CD4-positive, alpha-beta T cell treated with Interleukin-12 subunit alpha and Interleukin-12 subunit beta, for 1 hour (primary cell): ENCODE measurements at places on chromosomes 6 and 20.

DNA sequence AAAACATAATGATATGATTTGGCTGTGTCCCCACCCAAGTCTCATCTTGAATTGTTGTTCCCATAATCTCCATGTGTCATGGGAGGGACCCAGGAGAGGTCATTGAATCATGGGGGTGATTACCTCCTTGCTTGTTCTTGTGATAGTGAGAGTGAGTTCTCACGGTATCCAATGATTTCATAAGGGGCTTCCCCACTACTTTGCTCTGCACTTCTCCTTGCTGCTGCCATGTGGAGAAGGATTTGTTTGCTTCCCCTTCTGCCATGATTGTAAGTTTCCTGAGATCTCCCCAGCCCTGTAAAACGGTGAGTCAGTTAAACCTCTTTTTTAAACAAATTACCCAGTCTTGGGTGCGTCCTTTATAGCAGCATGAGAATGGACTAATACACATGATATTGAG, 156.8 kb upstream of the PLCB4 start:
- no peak for DNase-seq

- no peak for DNase-seq
These were observed 733 bp downstream of the ZBTB22 start for GRCh38 chr6:33316603-33317418.

DNA sequence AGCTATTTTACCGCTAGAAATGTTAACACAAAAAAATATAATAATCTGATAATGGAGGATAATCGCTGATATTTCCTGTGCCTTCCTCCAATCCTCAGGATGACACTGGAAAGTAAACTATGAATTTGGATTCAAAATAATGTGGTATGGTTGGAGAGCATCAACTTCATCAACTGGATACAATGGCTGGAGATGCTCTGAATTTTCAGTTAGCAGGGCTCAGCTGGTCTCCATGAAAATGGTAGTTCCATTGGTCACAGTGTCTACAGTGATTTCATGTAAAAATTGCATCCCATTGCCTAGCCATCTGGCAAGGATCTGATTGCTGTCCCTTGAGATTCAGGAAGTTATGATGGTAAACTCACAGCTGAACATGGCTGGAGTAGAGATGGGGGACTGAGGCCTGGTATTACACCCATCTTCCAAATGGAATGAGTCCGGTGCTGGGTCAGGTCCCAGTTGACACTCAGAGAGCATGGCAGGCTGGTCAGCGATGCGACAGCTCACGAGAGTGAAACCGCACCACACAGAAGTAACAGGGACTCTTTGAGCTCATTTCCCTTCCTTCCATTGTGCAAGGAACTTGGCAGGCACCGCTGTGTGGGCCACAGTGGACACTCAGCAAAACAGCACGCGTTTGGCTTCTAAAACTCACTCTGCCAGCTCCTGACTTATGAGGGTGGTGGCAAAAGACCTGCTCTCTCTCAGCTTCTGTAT, 142.4 kb upstream of the TNFAIP3 start:
- DNase-seq = no peak

GRCh38 chr6:105317607-105318533, 85.0 kb downstream of the PREP start:
- DNase-seq = no peak

DNA sequence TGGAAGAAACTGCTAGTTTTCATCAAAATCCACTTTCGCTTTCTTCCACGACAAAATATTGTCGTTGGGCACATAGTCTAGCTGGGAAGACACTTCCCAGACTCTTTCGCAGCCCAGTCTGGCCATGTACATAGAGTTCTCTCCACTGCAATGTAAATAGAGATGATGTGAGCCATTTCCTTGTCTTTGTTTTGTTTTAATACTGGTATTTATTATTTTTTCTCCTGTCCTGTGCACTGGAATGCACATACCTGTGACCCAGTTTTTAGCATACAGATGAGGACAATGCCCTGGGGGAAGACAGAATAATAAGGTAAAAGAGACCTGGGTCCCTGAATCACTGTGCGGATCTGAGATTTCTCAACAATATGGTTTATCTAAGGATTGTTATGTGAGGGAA, 149.5 kb upstream of the BMP5 start:
- no peak for DNase-seq

- no peak for DNase-seq
These were observed 25.2 kb downstream of the MAP7 start for GRCh38 chr6:136524936-136525413.

DNA sequence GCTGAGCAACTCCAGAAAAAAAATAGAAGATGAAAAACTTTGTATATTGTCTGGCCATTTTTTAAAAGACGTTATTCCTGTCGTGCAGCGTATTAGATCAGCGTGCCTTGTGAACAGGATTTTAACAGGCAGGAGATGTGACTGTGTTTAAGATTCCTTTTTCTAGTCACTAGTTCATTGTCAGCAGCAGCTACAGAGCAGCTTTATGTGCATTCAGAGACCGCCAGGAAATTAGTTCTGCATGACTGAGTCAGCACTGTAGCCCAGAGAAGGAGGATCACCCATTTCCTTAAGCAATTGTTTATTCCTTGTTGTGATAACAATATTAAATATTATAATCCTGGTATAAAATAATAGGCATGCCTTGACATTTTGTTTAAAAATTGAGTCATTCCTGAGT, 75.4 kb upstream of the ADGRB3 start:
- no peak for DNase-seq

DNA sequence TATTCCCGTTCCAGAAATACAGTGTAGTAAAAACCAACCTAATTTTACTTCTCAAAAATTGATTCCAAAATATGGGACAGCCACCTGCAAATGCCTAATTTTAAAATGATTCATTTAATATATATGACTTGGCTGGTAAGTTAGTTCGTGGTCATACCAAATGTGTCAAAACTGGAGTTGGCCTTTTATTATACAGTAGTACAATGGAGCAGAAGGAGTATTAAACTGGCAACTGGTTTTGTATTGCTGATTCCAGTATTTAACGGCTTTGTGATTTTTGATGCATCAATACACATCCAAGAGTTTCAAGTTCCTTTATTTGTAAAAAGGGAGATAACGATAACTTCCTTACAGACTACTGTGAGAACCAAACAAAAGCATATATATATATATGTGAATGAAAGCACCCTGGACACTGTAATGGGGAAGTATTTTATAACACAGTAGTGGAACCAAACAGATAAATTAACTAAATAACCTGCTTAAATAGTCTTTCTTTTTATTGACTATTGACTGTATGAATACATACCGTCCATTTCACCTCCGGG, 24.8 kb downstream of the SAMHD1 start:
- no peak for DNase-seq

GRCh38 chr6:22067122-22067521, 229.7 kb downstream of the PRL start:
- DNase-seq = no peak
